Ureter (tissue), 1 donor: ENCODE measurements at places on chromosomes 5 and 9.
A peak's percentile ranks its signal among the peaks of the same experiment; 100 is the strongest.

DNA sequence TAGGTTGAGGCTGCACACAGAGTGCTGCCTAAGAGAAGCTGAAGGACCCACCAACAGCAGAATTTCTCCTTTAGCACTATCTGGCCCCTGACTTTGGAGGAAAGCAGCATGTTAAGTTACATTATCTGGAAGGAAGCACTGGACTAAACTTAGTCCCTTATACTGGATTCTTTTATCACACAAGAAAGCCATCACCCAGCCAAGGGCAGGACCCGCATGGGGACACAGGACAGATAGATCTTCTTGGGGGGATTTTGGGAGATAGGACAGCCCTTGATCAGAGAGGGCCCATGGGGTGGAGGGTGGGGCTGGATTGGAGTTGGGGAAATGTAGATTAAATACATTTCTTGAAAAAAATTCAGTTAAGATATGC, 14.4 kb downstream of the ANKRD33B start:
- no peak for DNase-seq

- no peak for DNase-seq
These were observed 392.6 kb upstream of the BRINP1 start for GRCh38 chr9:119761812-119762211.

GRCh38 chr5:80686757-80687156, 32.0 kb upstream of the DHFR start:
- DNase-seq, result no peak

- DNase-seq, result no peak
These were observed 77.1 kb upstream of the KLF4 start for GRCh38 chr9:107566611-107567061.

- DNase-seq, result no peak
These were observed 61.3 kb upstream of the SPOCK1 start for GRCh38 chr5:137560420-137560819.

DNA sequence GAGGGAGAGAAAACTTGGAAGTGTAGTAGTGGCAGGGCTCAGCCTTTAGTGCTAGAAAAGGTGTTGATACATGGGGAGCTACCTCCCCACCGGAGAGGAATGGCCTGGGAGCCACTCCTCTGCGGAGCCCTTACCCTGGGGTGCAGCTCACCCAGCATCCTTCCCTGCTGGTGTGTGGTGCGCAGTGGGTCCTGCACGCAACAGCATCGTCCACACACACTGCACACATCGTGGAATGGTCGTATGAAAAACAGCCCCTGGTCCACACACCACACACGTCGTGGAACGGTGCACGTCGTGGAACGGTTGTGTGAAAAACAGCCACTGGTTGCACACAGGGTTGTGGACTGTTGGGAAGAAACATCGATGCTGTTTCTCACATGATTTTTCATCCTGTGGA, 16.1 kb upstream of the AHRR start:
- DNase-seq, result no peak

DNA sequence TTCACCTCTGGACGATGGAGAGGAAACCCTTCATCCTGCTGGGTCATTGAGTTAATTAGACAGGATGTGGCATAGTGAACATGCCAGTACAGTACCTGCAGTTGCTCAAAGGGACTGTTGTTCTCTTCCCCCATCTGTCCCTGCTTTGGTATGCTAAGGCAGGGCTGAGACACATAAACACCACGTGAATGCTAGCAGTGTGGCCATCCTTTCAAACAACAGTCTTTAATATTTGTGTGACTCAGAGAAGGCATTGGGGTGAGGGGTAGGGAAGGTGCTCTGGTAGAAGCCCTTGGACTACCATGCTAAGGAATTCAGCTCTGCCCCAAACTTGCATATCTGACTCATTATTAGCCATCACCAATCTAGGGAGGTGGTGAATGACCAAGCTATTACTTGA, 180.2 kb upstream of the ZNF618 start:
- no peak for DNase-seq

DNA sequence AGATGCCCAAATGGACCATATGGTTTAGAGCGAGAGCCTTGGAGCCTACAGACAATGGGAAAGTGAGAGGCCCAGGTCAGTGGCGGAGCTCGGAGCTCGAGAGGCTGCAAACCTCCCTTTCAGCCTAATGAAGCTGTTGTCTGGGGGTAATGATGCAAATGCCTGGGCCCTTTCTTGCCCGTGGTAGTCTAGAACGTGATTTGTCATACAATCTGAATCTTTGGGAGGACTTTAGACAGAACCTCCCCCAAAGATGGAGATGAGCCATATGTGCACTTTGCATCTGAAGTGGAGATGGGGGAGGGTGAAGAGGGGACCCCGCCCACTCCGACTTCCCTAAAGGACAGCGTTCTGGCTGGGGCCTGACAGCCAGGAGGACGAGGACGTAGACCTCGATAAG, 10.3 kb upstream of the NEUROG1 start:
- no peak for DNase-seq

GRCh38 chr5:98108497-98108896, 665.0 kb upstream of the RGMB start:
- DNase-seq, result no peak

DNA sequence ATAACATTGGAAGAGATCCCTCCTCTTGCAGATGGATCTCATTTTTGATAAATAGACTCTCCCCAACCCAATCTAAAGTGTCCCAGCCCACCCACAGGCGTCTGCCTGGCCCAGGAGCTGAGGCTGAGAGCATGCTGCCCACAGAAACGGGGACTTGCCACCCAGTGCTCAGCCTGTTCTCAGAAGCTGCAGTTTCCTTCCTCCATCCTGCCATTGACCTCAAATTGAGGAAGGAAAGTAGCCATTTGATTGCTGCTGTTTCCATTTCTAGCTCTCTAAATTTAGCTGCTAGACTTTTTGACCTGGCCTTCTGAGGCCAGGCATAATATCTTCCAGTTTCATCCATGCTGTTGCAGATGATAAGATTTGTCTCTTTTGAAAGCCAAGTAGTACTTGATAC, 31.1 kb upstream of the FRMD3 start:
- DNase-seq, result no peak

- no peak for DNase-seq
These were observed 11.2 kb downstream of the GLRA1 start for GRCh38 chr5:151913425-151913824.

DNA sequence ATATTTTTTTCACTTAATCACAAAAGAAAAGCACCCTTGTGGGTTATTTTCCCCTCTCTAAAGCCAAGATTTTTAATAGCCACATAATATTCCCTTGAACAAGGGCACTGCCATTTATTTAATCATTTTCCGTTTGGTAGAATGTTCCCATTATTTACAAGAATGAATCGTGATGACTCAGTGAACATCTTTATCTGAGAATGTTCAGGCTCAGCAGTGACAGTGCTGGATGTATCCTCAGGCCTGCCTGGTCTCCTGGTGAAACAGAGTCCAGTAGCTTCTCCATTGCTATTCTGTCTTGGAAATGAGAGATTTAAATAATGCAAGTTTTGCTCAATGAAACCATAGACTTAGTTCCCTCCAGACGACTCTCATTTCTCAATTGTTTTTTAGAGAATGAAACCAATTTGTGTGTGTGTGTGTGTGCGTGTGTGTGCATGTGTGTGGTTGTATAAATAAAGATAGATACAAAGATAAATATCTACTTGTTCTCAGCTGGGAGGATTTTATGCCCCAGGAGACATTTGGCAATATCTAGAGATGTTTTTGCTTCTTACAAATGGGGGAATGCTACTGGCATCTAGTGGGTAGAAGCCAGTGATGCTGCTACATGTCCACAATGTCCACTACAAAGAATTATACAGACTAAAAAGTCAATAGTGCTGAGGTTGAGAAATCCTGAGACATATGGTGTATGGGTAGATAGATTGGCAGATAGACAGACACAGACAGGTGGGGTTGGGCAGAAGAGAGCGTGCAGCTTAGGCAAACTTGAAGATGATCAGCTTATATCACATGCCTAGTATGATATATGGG, 55.0 kb downstream of the PAPPA start:
- no peak for DNase-seq

- DNase-seq, result no peak
These were observed 50.4 kb downstream of the TRIO start for GRCh38 chr5:14193496-14193895.

- no peak for DNase-seq
These were observed 98.4 kb downstream of the FNBP1 start for GRCh38 chr9:129944506-129945116.

DNA sequence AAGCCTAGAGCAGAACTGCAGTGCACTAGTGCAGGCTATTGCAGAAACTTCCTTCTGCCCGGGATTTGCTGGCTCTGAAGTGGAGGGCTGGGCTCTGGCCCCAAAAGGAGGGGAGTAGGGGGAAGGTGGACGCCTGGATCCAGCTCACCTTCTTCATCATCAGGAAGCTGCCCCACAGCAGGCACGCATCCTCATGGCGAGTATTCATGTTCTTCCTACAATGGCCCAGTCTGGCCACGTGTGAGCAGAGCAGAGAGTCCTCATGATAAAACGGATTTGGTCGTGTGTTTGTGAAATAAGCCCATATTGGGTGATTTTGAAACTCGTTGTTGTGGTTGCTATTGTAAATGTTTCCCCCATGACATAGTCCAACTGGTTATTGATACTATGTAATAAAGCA, 8.2 kb upstream of the GLIPR2 start:
- no peak for DNase-seq

GRCh38 chr5:133472829-133473228, 139.5 kb downstream of the FSTL4 start:
- DNase-seq, result no peak

- DNase-seq, result no peak
These were observed 70.1 kb upstream of the MEF2C start for GRCh38 chr5:88952996-88953643.

DNA sequence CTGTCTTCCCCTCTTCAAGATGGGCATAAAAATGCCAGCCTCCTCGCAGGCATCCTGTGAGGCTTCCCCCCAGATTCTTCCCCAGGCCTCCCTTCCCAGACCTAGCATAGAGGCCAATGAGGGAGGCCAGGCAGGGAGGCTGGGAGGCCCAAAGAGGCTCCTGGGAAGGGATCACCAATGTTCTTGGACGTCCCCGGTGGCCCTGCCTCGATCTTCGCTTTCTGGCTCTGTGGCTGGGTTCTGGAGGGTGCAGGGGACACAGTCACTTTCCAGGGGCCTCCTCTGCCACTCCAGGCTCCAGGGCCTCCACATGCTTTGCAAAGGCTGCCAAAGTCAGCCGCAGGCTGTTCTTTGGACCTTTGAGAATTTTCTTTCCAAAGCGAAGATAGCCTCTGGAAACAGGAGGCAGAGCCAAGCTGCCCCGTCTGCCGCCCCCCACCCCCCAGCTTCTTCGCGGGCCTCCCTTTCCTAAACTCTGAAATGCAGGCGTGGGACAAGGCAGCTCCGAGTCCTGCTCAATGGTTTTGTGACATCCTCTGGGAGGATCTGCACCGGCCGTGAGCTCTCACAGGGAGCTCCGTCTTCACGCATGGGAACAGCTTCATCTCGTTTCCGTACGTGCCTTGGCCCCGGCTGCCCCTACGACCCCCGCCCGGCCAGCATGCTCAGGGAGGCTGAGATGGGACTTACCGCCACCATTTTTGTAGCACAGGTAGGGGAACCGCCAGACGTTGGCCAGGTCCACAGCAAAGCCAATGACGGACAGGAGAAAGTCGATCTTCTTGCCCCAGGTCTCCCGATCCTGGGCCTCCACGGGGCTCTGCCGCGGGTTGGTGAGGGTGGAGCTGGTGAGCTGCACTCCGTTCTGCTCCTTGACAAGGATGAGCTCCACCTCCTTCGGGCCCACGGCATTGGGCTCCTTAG, 2.8 kb downstream of the SLC6A3 start:
- DNase-seq, result no peak

GRCh38 chr5:20040901-20041300, 52.9 kb upstream of the CDH18 start:
- DNase-seq, result no peak

GRCh38 chr5:119578937-119579336, 50.4 kb upstream of the FAM170A start:
- no peak for DNase-seq

DNA sequence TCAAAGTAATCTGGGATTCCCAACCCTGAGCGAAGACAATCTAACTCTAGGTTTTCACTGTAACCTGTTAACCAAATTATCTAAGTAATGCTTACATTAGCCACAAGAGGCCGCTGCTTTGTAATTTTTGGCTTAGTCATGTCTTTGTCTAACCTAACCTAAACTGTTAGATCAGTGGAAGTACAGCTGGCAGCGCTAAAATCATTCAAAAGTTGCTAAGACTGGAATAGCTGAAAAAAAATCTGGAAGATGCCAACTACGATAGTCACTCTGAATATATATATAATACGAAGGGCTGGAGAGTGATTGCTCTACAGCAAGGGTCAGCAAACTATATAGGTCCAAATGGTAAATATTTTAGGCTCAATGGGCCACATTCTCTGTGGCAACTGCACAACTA, 60.2 kb downstream of the FBXO38 start:
- peak; percentile 66 for DNase-seq

DNA sequence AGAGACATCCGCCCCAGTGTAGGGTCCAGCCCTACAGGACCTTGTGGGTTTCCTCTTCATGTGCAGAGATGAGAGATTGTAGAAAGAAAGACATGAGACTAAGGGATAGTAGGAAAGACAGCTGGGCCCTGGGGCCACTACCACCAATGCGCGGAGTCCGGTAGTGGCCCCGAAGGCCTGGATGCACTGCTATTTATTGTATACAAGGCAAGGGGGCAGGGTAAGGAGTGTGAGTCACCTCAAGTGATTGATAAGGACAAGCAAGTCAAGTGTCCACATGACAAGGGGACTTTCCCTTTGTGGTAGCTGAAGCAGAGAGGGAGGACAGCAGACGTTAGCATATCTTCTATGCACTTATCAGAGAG, 6.2 kb upstream of the TMEM141 start:
- no peak for DNase-seq

- DNase-seq, result no peak
These were observed 680 bp downstream of the GLRA1 start for GRCh38 chr5:151923866-151924476.

DNA sequence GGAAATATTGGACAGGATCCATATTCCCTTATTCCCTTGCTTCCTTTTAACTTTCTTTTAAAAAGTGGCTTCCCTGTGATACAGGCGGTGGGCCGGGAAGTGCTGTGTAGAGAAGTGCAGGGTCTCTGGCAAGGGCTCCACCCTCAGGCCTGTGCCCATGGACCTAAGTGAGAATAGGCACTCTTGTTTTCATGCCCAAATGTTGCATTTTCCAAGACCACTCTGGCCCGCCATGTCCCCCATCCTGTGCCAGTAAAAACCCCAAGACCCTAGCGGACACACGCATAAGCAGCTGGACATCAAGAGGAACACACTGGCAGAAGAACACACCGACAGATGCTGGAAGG, 193.4 kb downstream of the FBXL7 start:
- no peak for DNase-seq

GRCh38 chr5:33306758-33307157, 134.0 kb upstream of the TARS1 start:
- no peak for DNase-seq

GRCh38 chr5:69275563-69275962, 40.9 kb downstream of the CDK7 start:
- no peak for DNase-seq
